ENCODE measurements at places on chromosomes 4 and X.

DNA sequence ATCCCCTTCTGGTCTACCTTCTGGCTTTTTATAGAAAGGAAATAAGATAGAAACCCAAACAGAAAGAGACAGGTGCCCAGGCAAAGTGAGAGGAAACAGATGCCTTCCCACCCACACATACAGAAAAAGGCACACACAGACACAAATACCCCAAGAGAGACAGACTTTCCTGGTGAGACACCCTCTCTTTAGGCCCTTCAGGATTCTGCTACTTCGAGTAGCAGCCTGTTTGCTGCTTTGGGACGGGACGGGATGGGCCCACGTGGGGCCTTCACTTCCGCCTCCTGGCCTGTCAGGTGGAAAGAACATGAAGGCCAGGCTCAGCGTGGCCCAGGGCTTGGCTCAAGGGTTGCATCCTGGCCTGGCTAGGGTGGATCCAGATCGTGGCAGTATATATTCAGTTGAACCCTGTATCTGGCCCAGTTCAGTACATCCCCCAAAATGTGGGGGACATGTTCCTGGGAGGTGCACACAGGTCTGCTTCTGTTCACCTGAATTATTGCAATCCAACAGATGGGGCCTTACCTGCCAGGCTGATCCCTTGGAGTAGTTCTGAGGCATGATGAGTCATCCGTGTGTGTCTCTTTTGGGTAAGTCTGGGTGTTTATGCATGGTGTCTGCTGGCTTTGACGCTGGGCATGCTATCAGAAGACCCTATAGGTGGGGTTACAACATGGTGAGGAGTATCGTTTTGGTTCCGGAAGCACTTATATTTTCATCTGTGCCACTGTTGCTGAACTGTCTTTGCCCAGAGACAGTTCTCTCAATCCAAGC lies 2.4 kb downstream of the ZNF275 start:
- DNase-seq = no peak

- DNase-seq = no peak
Observed at GRCh38 chr4:56727150-56727549, 46.1 kb upstream of the HOPX start.

DNA sequence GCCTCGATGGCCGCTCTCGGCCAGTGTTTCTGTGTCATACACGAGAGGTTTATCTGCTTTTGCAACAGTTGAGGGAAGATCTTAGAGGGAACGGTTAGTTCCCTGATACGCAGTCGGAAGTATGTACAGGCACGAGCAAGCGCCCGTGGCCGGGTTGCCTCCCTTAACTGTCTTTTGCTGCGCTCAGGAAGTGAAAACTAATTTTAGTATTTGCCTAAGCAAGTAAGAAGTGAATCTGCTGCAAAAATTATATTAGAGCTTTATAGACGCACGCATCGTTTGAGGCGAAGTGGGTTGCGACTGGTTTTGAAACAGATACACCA lies 695 bp downstream of the MTM1 start:
- DNase-seq = no peak

GRCh38 chr4:182206916-182207315 lies 36.3 kb upstream of the TENM3 start:
- DNase-seq = no peak

- no peak for DNase-seq
Observed at GRCh38 chrX:98357146-98357545, 1473.4 kb downstream of the RPA4 start.

GRCh38 chr4:182828360-182829025 lies 88.7 kb downstream of the DCTD start:
- DNase-seq = no peak

GRCh38 chrX:106684207-106684606 lies 42.3 kb upstream of the RNF128 start:
- DNase-seq = no peak

- DNase-seq = no peak
Observed at GRCh38 chr4:8013976-8014726, 74.5 kb upstream of the AFAP1 start.

GRCh38 chrX:12174358-12174757 lies 36.1 kb downstream of the FRMPD4 start:
- no peak for DNase-seq

DNA sequence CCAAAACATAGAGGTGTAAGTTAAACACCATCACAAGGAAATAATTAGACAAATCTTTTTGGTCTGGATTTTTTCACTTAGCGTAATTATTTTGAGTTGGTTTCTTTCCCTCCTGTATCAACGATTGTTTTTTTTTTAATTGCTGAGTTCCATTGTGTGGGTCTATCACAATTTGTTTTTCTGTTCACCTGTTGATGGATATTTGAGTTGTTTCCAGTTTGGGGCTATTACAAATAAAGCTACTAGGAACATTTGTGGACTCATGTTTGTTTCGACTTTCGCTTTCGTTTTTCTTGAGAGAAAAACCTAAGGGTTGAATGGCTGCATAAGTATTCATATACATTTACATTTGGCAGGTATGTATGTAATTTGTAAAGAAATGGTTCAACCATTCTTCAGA lies 20.4 kb upstream of the FBXW7 start:
- no peak for DNase-seq

GRCh38 chr4:152605031-152605430 lies 69.1 kb upstream of the FBXW7 start:
- no peak for DNase-seq

DNA sequence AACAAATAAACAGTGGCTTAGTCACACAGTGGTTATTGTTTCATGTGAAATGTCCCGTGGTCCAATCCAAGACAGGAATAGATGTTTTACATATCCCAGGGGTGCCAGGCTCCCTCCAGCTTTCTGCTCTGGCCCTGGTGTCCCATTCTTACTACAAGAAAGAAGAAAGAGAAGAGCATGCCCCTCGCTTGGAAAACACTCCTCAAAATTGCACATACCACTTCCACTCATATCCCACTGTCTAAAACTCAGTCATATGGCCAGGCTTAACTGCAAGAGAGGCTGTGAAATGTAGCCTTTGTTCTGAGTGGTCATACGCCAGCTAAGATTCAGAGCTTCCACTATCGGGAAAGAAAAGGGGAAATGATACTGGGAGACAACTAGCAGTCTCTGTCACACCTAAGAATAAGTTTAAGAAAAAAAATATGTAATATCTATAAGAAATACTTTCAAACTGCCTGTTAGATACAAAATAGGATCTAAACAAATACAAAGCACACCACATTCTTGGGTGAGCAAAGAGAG lies 306.8 kb upstream of the FAM241A start:
- no peak for DNase-seq

GRCh38 chr4:74293558-74293957 lies 14.7 kb upstream of the EPGN start:
- no peak for DNase-seq

- DNase-seq = no peak
Observed at GRCh38 chrX:107480272-107480671, 30.8 kb downstream of the FRMPD3 start.

DNA sequence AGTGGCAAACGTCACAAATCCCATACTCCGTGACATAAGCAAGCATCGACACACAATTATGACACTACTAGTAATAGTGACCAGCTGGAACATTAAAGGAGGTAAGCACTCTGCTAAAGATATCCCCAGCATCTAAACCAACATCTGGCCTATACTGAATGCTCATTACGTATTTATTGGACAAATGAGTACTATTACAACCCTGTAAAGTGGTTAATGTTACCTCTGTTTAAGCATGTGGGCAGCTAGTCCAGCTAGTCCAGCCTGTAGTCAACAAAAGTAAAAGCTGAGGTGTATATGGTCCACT lies 419 bp upstream of the RPGR start:
- no peak for DNase-seq

DNA sequence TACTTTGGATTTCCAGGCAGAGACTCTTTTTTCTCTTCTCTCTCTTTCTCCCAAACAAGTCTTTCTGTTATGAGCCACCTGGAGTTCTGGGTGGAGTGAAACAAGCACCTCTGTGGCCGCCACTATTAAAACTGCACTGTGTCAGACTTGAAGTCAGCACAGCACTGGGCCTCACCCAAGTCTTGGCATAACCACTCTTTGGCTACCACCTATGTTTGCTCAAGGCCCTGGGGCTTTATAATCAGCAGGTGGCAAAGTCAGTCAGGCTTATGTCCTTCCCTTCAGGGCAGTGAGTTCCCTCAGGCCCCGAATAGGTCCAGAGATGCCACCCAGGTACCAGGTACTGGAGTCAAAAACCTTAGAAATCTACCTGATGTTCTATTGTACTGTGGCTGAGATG lies 52.4 kb downstream of the ITIH6 start:
- DNase-seq = no peak

DNA sequence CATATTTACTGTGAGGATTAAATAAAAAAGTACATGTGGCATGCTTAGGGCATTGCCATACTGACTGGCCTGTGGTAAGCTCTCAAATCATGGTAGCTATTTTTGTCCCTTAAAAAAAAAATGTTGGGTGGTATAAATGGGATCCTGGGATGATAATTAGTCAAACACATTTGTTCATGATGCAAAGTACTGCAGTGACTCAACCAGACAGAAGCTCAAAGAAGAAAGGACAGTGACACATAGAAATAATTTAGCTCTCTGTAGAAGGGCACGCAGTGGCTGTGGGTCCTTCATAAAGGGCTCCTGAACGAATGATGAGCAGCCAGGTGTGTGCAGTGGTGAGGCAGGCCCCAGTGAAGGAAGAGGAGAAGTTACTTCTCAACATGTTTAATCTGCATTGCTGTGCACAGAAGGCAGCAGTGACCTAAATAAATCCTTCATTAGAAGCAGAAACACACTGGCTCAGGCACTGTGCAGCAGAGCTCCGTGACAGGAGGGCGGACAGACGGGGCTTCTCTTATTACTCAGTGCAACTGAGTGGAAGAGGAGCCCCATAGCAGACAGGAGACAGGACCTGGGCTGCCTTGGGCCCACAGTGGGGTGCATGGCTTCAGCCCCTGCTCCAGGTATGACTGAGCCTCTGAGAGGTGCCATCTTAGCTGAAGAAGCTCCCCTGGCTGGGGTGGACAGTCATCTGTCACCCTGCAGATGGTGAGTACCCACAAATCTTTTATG lies 20.3 kb downstream of the HS3ST1 start:
- no peak for DNase-seq

DNA sequence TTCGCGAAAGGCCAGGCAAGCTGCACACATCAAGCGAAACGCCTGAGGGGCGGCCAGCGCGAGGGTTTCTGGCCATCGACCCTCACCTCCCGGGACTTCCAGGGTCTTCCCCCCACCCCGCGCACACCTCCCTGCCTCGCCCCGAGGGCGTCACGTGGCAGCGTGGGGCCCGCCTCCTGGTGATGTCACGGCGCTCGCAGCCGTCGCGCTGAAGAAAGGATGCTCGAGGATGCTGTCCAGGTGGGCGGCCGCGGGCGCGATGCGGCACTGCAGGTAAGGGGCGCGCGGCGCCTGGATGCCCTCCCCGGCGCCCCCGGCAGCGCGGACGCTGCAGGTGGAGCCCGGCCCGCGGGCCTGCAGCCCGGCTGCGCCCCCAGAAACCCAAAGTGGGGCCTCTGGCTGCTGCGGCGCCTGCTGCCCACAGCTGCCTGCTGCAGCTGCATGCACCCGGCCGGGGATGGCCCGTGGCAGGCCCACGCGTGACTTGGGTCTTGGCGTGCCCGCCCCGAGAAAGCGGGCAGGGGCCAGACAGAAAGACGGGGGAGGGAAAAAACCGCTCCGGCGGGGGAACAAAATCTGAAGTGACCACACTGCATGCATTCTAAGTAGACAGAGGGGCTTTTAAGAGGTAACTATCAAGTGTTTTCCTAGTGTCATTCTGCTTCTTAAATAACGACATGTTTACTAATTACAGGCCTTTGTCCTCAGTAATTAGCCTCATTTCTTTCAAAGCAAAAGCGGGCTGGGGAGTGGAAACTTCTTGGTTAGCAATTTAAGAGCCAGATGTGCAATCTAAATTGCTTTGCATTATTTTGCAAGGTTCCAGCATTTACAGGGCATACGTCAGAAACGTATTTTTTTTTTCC lies 1.7 kb downstream of the CLCN4 start:
- DNase-seq = no peak

- DNase-seq = no peak
Observed at GRCh38 chrX:98409867-98410266, 1526.2 kb downstream of the RPA4 start.

DNA sequence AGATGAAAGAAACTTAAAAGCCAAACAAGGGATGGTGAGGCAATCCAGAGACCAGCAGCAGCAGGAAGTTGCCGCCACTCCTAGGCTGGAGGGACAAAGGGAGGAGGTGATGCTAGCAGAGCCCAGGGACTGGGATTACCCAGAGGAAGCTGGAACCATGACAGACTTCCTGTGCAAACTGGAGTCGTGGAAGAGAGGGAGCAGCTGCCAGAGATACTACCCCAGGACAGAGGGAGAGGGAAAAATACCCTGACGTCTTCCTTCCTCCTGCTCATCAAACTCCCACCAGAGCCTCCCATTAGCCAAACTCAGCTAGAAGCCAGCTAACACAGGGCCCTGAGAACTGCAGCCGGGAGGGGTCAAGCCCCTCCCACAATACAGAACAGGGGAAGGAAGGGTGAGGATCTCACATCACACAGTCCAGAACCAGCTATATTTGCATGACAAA lies 101.2 kb upstream of the KLF3 start:
- no peak for DNase-seq

DNA sequence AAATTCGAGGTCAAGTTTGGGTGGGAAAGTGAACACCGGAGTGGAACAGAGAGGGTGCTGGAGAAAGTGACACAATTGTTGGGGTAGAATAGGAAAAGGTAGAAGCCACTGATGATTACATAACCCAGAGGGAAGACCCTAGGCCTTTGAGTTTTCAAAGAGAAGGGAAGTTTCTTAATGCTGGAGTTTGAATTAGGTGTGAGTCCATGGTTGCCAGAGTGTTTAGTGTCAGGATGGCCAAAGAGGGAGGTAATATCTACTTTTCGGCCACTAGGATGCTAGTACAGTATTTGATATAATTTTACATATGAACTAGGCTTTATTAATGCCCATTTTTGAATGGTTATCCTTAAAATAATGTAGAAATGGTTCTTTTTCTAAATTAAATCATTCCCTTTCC lies 5.4 kb downstream of the BCORL1 start:
- DNase-seq = no peak

GRCh38 chrX:40096395-40097091 lies 1.2 kb downstream of the BCOR start:
- no peak for DNase-seq

DNA sequence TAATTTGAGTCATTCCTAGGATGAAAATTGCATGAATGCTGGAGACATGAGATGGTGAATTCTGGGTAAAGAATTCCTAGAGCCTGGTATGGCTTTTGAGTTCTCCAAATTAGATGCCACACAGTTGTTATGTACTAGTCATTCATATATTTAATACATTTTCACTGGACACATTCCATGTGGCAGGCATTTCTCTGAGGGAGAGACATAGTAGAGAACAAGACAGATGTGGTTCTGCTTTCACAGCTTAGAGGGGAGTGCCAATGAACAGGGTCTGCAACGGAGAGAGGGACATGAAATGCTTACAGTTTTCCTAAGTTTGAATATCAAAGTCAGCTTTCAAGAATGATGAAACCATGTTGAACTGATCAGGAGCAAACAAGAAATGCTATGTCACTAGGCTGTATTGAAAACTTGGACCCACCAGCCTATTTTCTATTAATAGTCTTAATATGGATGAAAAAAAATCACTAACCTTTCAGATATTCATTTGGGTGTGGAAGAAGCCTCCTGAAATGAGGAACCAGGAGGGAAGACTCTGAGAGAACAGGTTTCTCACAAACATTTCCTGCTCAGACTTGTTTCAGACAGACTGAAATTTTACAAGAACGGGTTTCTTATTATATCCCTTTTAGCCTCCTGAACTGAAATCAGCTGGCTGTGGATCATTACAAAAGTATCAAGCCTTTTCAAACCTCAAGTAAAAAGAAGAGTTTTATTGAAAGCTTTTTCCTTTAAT lies 276.0 kb upstream of the TET2 start:
- DNase-seq = no peak

GRCh38 chrX:148024425-148025148 lies 43.5 kb downstream of the FMR1NB start:
- DNase-seq = no peak

All from SIG-M5 (cell line).